Left hindlimb (tissue), 1 donor: ENCODE measurements at places on chromosomes 3 and 15.

DNA sequence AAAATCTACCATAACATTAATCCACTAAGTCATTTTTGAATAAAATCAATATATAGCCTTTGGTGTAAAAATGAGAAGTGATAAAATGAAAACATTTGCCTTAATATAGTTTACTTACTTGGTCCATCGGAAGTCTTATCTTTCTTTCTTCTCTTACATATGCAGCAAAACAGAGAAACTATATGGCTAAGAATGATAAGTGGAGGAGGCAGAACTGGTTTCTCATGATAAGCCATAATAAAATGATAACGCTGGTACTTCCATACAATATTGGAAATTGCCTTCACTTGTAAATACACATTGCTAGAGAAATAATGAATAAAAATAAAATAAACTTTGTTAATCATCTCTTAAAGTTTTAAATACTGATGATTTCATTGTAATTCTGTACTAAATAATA is 47.8 kb upstream of the USP50 start:
- no peak for DNase-seq

DNA sequence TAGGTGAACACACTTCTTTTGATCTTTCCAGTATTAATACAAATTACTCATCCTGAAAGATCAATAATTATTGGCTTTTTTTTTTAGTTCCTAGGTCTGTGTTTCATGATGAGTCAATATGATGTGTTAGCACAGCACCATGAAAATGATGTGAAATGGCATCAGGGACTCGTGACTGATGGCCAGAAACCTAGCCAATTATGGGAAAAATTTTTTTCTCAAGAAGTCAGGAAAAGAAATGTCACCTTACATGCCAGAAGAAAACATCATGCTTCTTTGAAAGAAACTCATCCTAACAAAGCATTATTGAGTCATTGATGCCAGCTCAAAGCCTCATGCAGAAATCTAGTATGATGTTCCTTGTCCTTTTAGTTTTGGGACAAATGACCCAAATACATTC is 468.3 kb upstream of the CBLB start:
- no peak for DNase-seq

DNA sequence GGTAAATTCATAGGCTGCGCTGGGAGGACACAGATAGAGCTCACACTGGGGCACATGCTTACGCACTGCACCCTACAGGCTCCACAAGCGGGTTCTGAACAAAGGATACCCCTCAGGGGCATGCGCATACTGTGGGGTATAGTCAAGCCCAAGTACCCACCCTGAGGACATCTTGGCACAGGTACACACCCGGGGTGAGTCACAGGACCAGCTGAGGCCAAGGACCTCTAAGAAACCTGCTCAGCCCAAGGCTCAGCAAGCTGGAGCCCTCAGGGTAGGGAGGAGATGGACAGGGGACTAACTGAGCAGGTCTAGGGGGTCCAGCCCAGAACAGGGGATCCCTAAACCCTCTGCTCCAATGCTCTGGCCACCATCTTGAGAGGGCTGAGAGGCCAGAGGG is 3.3 kb downstream of the SHISA5 start:
- DNase-seq = no peak

DNA sequence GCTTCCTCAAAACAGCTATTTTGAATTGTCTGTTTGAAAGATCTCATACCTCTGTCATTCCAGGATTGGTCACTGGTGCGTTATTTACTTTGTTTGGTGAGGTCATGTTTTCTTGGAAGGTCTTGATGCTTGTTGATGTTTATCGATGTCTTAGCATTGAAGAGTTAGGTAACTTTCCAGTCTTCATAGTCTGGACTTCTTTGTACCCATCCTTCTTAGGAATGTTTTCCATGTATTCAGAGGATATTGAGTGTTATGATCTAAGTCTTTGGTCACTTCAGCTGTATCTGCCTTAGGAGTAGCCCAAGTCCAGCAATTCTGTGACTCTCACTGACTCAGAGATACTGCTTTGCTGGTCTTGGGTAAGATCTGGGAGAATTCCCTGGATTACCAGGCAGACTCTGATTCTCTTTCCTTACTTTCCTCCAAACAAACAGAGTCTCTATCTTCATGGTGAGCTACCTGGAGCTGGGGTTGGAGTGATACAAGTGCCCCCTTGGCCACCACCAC is 398.6 kb downstream of the ZIC4 start:
- no peak for DNase-seq

- DNase-seq = no peak
Observed at GRCh38 chr15:55915221-55915620, 78.2 kb downstream of the NEDD4 start.

DNA sequence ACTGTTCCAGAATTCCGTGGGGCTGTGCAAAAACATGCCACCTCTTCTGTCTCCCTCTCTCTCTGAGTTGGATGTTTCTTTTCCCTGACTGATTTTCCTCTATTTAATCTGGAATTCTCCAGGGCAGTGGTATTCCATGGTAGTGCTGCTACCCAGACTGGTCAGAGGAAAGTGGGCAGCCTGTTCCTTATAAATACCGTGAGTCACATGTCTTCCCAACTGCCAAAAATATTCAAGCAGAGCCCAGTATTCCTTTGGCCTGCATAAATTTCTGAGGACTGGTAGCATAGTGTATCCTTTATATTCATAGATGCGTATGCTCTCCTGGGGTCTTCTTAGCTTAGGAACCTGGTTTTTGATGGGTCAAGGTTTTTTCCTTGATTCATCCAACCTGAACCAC is 40.9 kb downstream of the CEMIP start:
- no peak for DNase-seq

GRCh38 chr3:139529662-139530061 is 9.9 kb downstream of the RBP1 start:
- no peak for DNase-seq

DNA sequence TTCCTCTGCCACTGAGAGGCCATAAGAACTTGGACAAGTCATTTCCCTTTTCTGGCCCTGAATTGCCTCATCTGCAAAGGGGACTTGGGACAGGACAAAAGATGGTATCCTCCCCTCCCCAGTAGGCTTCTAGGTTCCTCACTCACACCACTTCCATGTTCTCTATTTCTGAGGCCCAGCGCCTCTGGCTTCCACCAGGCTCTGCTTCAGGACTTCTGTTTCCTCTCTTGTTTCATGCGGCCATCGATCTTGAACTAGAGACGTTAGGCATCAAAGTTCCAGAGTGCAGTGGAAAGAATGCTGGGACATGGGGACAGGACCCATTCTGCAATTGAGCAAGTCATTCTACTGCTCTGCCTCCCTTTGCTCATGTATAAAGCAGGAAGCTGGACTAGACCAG is 1.7 kb downstream of the TM4SF4 start:
- no peak for DNase-seq
